Activated naive CD4-positive, alpha-beta T cell treated with anti-CD3 and anti-CD28 coated beads for 36 hours (primary cell): ENCODE measurements at places on chromosomes 6 and 20. TPM values are rescaled to one million over a fixed set of nuclear protein-coding genes. Genes with fewer than 3 reads are reported as not detected.

- peaks cover 4% of the 10 kb centered on the region for H3K27me3 ChIP-seq
- no peak overlapping the region for H3K4me3 ChIP-seq
- DNase-seq = no peak
- H3K36me3 ChIP-seq = no peaks in the 10 kb centered on the region
- H3K27ac ChIP-seq = no peak overlapping the region
Observed at GRCh38 chr6:47207261-47207660, 102.4 kb downstream of the TNFRSF21 start.

- H3K4me1 ChIP-seq = peaks cover 53% of the 10 kb centered on the region
- H3K4me3 ChIP-seq = no peak overlapping the region
- H3K27ac ChIP-seq = no peak overlapping the region
- no peaks in the 10 kb centered on the region for H3K27me3 ChIP-seq
- DNase-seq = no peak
Observed at GRCh38 chr6:7119272-7119801, 11.6 kb downstream of the RREB1 start.

The KIAA0408 gene
- 3.1 TPM for total RNA-seq

The NOL7 gene
- total RNA-seq = 80.8 TPM

The SIGLEC1 gene
- not detected for total RNA-seq
